ENCODE measurements at places on chromosomes 1 and 21. TPM values are rescaled to one million over a fixed set of nuclear protein-coding genes. Genes with fewer than 3 reads are reported as not detected.

PTPN22 gene
- 5.2 TPM for total RNA-seq

ZYG11A gene
- 0.65 TPM for total RNA-seq

CFHR4 gene
- total RNA-seq = not detected

IGSF3 gene
- 0.97 TPM for total RNA-seq

SERTAD4 gene
- 1.3 TPM for total RNA-seq

SLC25A33 gene
- total RNA-seq = 8.4 TPM

KCNJ10 gene
- not detected for total RNA-seq

GNAT2 gene
- total RNA-seq = not detected
